ENCODE measurements at places on chromosomes 5 and 9. TPM values are rescaled to one million over a fixed set of nuclear protein-coding genes. Genes with fewer than 3 reads are reported as not detected.

The FCN1 gene
- 12.0 TPM for total RNA-seq

The PCDHGA7 gene
- 3.2 TPM for total RNA-seq

The SYK gene
- total RNA-seq, result 10.3 TPM

The SPINK6 gene
- total RNA-seq, result not detected

The GNAQ gene
- total RNA-seq, result 27.8 TPM

The SPATA9 gene
- 0.21 TPM for total RNA-seq

The FOXI1 gene
- total RNA-seq, result not detected

The HACD4 gene
- 1.0 TPM for total RNA-seq

The TRAPPC13 gene
- total RNA-seq, result 18.1 TPM

The GABRB2 gene
- 1.4 TPM for total RNA-seq

The LPAR1 gene
- total RNA-seq, result 27.3 TPM

The GARIN3 gene
- not detected for total RNA-seq

The SLC28A3 gene
- 1.2 TPM for total RNA-seq

The FAM151B gene
- 2.5 TPM for total RNA-seq

The FRMD3 gene
- total RNA-seq, result 40.0 TPM

The SLC6A3 gene
- total RNA-seq, result not detected

The NRARP gene
- total RNA-seq, result 4.9 TPM

The TSSK1B gene
- total RNA-seq, result not detected

The PCDHGA4 gene
- 4.0 TPM for total RNA-seq

The HTR1A gene
- not detected for total RNA-seq

The DDX4 gene
- total RNA-seq, result not detected

The IQGAP2 gene
- 11.6 TPM for total RNA-seq

The SLIT3 gene
- 71.1 TPM for total RNA-seq

The CDKN2B gene
- total RNA-seq, result 3.6 TPM

The PCDHB6 gene
- 0.86 TPM for total RNA-seq

The FAM200C gene
- total RNA-seq, result 2.1 TPM

The MSMP gene
- total RNA-seq, result not detected

The ECM2 gene
- 17.6 TPM for total RNA-seq

The SOHLH1 gene
- not detected for total RNA-seq

The FOXD4 gene
- total RNA-seq, result not detected

The BTNL9 gene
- 34.1 TPM for total RNA-seq

The SLC46A2 gene
- not detected for total RNA-seq

The FCN2 gene
- not detected for total RNA-seq

All from left cardiac atrium (tissue), 4 donors.